GM23248 (cell line): ENCODE measurements at places on chromosomes 12 and 14. TPM values are rescaled to one million over a fixed set of nuclear protein-coding genes. Genes with fewer than 3 reads are reported as not detected.

Gene SCNN1A
- total RNA-seq: 0.76 TPM in 1 of 2 replicates, not detected in the other

Gene ERBB3
- 3.3 and 3.5 TPM in 2 replicates for total RNA-seq

Gene IFI27
- not detected in 2 replicates for total RNA-seq

Gene RFC5
- total RNA-seq: 13.0 and 21.4 TPM in 2 replicates

Gene FERMT2
- total RNA-seq: 217 and 256 TPM in 2 replicates

Gene SPX
- total RNA-seq: 0.63 and 1.2 TPM in 2 replicates

DNA sequence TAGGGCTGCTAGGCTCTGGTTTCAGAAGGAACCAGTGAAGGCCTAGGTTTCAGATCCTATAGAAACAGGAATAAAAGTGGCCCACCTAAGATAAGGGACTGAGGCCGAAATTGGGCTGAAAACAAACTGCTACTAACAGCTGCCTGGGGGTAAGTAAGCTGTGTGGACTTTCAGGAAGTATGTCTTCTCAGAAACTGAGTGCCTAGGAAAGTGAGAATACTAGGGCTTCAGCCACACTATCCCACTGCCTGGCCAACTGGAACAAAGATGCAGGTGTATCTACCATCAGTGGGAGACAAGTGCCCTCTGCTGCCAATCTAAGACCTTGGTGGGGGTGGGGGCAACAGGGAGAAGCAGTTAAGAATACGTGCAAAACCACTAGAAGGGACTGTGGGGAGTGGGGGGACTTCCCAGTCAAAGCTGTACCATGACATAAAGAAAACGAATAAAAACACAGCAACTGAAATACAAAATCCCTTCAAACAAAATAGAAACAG lies 82.5 kb downstream of the MED13L start:
- DNase-seq: no peak

GRCh38 chr12:24256684-24257083 lies 307.2 kb upstream of the SOX5 start:
- DNase-seq: no peak

DNA sequence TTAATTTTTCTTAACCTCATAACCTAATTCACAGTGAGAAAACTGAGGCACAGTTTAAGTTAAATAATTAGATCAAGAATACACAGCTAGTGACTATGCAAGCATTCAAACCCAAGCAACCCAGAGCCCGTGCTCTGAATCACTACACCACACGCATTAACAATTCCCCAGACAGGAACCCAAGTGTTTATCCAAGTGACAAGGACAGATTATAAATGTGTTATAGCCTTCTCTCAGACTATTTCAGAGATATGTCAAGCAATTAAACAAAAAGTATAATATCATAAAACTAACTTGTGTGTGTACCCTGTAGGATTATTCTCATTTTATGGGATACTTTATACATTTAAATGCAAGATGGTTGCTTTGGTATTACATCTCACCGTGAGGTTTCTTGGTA lies 43.8 kb downstream of the MED13L start:
- no peak for DNase-seq

GRCh38 chr12:105273601-105274000 lies 37.6 kb upstream of the APPL2 start:
- DNase-seq: no peak

DNA sequence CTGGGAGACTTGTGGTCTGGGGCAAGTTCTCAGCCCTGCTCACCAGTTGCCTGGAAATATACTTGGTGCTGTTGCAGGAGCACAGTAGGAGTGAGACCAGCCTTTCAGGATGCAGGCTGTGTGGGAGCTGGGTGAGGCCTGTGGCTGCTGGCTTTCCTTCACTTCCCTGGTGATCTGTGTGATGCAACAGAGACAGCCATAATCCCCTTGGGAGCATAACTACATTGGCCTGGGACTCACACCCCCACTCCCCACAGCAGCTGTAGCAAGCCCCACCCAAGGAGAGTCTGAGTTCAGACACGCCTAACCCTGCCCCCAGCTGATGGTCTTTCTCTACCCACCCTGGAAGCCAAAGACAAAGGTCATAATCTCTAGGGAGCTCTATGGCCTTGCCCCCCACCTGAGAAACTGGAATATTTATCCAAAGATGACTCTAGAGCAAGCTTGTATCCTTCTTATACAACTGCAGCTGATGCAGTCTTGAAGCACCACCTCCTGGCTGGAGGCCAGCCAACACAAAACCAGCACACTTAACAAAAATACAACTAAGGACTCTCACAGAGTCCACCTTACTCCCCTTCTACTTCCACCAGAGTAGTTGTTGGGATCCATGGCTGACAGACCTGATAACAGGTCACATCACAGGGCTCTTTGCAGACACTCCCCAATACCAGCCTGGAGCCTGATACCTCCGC lies 190.4 kb upstream of the CPNE8 start:
- DNase-seq: no peak

- DNase-seq: no peak
Measured at GRCh38 chr14:86168371-86168770, 638.4 kb downstream of the FLRT2 start.

DNA sequence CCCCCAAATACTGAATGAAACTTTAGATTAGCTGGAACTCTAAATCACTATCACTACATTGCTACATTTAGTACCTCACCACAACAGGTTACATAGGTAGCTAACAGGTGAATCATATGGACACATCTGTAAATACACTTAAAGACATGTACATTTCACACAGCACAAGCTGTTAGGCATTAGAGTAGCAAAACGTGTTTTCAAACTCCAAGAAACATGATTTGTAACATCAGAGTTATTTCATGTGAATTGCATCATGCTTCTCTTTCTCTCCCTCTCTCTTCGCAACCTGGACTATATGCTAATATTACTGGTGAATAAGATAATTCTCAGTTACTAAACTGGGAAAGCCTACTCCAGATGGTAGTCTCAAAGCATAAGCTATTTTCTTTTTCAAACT lies 4.3 kb downstream of the SEL1L start:
- peak; percentile 61 for DNase-seq

- DNase-seq: peak; percentile 53
Measured at GRCh38 chr12:1932264-1932777, 13.9 kb upstream of the CACNA2D4 start.

DNA sequence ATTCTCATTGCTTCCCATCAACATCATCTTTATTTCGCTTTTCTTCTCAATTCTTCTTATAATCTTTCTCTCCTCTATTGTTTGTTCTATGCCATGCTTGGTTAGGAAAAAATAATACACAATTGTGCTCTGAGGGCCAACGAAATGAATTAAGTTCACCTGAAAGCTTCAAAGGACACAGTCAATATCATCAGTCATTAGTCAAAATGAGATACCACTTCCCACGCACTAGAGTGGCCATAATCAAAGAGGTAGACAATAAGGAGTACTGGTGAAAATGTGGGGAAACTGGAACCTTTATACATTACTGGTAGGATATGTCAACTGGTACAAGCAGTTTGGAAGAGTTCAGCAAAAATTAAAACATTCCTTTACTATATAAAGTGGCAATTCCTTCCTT lies 91.5 kb downstream of the TMTC1 start:
- DNase-seq: no peak

DNA sequence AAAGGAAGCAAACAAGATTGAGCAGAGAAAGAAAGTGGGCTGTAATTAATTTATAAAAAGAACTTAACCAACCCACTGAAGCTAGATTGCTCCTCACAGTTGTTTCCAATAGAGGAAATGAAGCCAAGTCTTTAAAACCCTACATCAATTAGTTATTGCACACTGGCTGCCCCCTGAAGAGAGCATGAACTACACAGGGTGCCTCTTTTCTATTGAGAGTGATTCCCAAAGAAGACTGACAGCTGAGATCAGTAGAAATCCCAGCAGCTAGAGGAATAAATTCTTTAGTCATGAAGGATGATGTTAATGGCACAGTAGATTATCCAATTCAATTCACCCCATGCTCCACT lies 8.6 kb upstream of the USP15 start:
- DNase-seq: no peak
